Stimulated activated CD8-positive, alpha-beta memory T cell treated with anti-CD3 and anti-CD28 coated beads, Interleukin-15, amount 100 ng/mL, for 24 hours (primary cell): ENCODE measurements at places on chromosomes 7 and 10.

DNA sequence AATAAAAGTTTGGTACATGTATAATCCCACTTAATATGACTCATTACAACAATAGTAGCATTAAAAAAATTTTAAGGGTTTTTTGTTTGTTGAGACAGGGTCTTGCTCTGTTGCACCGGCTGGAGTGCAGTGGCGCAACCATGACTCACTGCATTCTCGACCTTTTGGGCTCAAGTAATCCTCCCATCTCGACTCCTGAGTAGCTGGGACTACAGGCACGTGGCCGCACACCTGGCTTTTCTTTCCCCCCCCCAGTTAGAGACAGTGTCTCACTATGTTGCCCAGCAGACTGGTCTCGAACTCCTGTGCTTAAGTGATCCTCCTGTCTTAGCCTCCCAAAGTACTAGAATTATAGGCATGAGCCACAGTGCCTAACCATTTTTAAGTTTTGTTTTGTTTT lies 40.7 kb downstream of the KMT2C start:
- no peak for DNase-seq

- DNase-seq, result no peak
Observed at GRCh38 chr10:11643039-11643438, 31.6 kb upstream of the USP6NL start.

DNA sequence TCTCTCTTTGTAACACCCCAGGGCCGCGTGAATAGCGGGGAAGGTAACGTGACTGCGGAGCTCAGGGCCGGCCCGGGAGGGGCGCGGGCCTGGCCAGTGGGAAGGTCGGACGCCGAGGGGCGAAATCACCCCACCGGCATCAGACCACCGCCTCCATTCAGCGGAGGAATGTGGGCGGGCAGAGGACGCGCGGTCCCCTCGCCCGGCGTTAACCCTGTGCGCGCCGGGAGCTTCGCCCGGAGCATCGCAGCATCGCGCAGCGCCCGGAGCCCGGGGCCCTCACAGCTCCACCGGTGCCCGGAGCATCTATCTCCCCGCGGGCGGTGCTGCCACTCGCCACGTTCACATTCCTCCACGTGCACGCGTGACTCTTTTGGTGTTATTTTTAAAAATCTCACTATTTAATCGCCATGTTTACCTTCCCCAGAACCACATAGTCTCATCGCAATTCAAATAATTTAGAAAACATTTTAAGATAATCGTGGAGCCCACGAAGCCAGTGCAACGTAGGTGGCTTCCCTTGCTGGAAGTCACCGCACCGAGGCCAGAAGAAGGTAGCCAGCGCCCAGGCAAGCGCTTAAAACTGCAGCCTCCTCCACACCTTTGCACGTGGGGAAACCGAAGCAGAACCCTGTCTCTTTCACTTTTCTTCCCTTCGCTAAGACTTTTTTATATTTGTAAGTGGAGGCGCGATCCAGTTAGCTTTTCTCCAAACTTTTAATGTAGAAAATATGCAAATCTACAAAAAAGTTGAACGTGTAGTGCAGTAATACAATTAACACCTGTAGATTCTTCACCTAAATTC lies 21.8 kb downstream of the FGFBP3 start:
- no peak for DNase-seq

DNA sequence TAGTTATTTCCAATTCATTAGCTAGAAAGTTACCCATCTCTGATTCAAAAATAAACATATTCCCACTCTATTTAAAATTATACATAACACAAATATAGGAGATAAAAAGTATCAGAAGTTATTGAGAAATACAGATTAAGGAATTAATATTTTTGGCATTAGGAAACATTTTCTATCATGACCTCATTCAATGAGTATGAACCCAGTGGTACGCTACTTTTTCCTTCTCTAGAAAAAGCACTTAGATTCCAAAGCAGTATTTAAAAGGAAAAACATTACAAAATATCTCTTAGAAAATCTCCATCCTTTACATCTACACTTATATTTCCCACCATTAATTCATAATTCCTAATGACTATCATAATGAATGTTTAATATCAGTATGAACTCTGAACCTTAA lies 240.6 kb upstream of the GNAI1 start:
- DNase-seq, result no peak

DNA sequence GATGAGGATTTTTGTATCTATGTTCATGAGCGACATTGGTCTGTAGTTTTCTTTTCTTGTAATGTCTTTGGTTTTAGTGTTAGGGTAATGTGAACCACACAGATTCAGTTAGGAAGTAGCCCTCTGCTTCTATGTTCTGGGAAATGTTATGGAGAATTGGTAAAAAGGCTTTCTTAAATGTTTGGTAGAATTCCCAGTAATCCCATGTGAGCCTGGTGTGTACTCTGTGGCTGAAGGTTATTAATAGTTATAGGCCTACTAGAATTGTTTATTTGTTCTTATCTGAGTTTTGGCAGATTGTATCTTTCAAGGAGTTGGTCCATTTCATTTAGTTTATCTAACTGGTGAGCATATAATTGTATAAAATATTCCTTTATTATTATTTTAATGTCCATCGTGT lies 484.6 kb upstream of the GHITM start:
- DNase-seq, result no peak

GRCh38 chr10:33391611-33392465 lies 57.4 kb upstream of the NRP1 start:
- no peak for DNase-seq

DNA sequence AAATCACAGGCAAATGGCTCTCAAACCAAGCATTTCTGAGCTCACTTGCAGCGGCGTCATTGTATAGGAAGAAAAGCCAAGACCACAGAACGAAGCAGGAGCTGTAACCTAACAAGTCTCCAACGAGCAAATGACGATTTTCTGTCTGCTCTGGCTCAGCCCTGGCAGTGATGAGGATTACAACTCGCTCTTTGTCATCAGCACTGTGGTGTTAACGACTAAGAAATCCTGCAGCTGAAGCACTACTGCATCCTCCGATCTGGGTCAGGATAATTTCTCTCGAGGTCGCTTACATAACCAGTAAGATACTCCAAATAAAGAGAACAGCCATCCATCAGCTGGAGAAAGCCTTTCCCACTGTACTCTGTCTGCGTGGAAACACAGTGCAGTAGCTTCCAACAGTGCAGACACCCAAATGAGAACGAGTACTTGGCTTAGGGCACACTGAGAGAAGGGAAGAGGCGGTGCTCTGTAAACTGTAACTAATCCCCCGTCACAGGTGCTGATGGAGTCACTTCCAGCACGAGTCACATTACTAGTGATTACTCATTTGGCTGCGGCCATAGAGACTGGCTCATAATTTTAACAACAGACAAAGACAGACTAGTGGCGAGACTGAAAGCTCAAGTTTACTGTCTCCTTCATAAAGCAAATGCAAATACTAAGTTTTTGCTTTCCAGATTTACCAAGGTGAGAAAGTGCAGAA lies 135.8 kb downstream of the NRBF2 start:
- peak; percentile 11 for DNase-seq

DNA sequence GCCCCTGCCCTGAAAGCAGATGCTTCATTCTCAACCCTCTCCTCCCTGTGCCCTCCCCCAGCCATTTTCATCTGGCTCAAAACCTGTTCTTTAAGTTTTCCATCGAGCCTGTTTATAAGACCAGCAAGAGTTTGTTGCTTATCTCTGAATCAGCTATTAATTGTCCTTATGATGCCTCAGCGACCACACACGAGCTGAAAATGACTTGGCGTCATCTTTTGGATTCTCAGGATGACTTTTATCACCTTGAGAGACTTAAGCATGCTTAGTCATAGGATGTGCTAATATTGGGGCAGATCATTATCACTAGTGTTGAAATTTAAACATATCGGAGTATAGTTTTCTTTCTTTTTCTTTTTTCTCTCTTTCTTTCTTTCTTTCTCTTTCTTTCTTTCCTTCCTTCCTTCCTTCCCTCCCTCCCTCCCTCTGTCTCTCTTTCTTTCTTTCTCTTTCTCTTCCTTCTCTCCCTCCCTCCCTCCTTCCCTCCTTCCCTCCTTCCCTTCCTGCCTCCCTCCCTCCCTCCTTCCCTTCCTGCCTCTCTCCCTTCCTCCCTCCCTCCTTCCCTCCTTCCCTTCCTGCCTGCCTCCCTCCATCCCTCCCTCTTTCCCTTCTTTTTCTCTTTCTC lies 184.5 kb downstream of the PHTF2 start:
- DNase-seq, result no peak

GRCh38 chr7:32104766-32105165 lies 34.6 kb upstream of the PDE1C start:
- DNase-seq, result no peak

- no peak for DNase-seq
Observed at GRCh38 chr10:88999625-89000024, 9.0 kb downstream of the FAS start.

GRCh38 chr7:98105942-98106544 lies 619 bp upstream of the LMTK2 start:
- no peak for DNase-seq

GRCh38 chr7:98617051-98617959 lies at the start of gene NPTX2:
NPTX2 (plus strand) TSS chr7:98617285; CDS start chr7:98617462, 177 bp downstream.
- DNase-seq, result no peak

DNA sequence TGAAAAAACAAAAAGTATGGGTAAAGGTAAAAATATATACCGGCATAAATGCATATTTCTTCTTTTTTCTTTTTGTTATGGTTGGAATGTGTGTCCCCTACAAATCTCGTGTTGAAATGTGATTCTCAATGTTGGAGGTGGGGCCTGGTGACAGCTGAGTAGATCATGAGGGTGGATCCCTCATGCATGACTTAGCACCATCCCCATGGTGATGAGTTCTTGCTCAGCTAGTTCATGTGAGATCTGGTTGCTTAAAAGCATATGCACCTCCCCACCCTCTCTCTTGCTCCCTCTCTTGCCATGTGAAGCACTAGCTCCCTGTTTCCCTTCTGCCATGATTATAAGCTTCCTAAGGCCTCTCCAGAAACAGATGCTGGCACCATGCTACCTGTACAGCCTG lies 93.3 kb downstream of the HYCC1 start:
- DNase-seq, result no peak
